Upper lobe of left lung (tissue), 6 donors: ENCODE measurements at places on chromosomes 4 and X.

DNA sequence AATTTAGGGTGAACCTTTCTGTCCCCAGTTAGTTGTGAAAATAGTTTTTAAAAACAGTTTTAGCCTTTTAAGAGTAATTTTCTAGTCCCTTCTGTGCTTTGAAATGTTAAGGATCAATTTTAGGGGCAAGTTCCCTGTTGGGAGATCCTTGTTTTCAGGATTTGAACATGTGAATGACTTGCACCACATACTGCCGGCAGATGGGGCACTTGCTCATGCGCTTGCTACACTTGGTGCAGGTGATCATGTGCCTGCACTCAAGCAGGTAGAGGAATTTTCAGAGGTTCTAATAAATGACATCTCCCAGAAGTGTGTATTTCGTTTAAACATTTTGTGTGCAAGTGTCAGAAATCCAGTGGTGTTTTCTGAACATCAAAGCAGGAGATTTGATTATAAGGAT is 195.9 kb downstream of the CHM start:
- H3K4me1 ChIP-seq: no peaks in the 10 kb centered on the region
- DNase-seq: peak; percentile 29
- H3K27me3 ChIP-seq: no peaks in the 10 kb centered on the region

GRCh38 chr4:154457471-154457870 is 34.1 kb downstream of the DCHS2 start:
- no peaks in the 10 kb centered on the region for H3K4me1 ChIP-seq
- H3K36me3 ChIP-seq: no peaks in the 10 kb centered on the region
- no peak for DNase-seq
- H3K27me3 ChIP-seq: no peaks in the 10 kb centered on the region

DNA sequence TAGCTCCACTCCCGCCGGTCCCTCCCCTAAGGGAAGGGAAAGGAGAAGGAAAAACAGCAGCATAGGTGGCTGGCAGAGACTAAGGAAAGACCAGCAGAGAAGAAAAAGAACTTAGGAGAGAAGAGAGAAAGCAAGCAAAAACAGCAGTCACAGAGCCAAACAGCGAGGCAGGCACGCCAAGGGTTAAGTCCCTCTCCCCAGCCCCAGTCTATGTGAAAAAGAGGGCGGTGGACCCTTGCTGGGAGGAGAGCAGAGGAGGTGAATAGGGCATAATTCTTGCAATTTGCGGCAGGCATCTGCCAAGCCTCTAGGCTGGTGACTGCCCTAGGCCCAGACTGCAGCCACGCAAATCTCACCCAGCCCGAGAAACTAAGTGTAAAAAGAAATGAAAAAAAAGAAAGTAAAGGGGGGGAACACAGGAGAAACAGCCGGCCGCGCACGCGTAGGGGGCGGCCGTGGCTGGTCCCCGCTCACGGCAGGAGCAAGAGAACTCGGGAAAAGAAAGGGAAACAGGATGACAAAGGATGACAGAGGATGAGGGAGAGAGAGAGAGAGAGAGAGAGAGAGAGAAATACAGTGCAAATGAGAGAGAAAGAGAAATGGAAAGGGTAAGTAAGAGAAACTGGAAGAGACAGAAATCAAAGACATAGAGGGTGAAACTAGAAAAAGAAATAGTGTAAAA is 48.6 kb downstream of the MAGEA9 start:
- H3K27ac ChIP-seq: no peak overlapping the region
- no peaks in the 10 kb centered on the region for H3K36me3 ChIP-seq
- H3K4me3 ChIP-seq: no peak overlapping the region
- no peak for DNase-seq

GRCh38 chrX:107450823-107451509 is 1.5 kb downstream of the FRMPD3 start:
- DNase-seq: no peak
- no peaks in the 10 kb centered on the region for H3K36me3 ChIP-seq
- H3K4me3 ChIP-seq: no peak overlapping the region
- no peaks in the 10 kb centered on the region for H3K27me3 ChIP-seq
- H3K4me1 ChIP-seq: no peaks in the 10 kb centered on the region
- no peak overlapping the region for H3K27ac ChIP-seq

- H3K36me3 ChIP-seq: no peaks in the 10 kb centered on the region
- H3K4me3 ChIP-seq: no peak overlapping the region
- DNase-seq: no peak
These were observed 36.5 kb downstream of the EFNB1 start for GRCh38 chrX:68865300-68865699.

DNA sequence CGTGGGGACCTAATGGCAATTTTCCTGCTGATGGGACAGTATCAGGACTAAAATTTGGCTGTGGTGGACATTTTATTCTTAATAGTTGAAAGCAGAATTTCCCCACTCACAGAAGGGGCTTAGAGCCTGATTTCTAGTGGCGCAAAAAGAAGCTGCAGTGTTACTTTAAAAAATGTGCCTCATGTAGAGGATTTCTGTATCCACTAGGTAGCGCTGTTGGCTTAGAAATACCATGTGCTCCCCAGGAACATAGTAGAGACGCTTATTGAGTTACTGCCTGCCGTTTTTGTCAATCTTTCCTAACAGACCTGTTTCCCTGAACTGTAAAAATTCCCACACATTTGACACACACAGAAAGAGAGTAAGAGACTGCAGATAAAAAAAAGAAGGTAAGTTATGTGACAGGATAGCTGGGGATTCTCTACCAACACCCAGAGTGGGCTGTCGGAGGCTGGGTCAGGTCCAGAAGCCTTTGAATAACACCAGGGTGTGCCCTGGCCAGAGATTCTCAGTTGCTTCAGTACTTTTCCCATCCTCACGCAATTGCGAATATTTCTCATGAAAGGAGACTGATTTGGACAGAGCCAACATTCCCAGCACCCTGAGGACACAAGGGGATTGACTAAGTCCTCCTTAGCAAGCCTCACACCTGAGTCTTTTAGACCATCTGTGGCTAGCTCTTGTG is 88.4 kb downstream of the ZXDA start:
- DNase-seq: no peak
- no peak overlapping the region for H3K27ac ChIP-seq
- H3K36me3 ChIP-seq: no peaks in the 10 kb centered on the region
- no peaks in the 10 kb centered on the region for H3K27me3 ChIP-seq
- H3K4me3 ChIP-seq: no peak overlapping the region

DNA sequence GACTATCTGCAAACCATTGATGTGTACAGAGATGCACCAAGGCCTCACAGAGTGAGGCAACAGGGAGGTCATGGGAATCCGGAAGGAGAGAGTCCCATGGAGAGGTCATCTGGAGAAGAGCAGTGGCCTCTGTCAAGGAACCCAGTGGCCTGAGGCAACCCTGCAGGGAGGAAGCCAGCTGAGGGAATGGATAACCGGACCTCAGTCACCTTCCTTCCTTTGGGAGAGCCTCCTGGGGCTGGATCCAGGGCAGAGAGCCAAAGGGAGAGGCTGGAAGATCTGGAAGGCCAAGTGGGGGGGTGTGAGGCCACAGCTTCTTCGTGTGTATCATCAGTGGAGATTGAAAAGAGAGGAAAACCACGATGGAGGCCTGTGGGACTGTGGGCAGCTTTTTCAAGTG is 24.3 kb upstream of the CD38 start:
- H3K27ac ChIP-seq: no peak overlapping the region
- H3K4me3 ChIP-seq: no peak overlapping the region
- H3K27me3 ChIP-seq: no peaks in the 10 kb centered on the region
- DNase-seq: no peak
- peaks cover 14% of the 10 kb centered on the region for H3K4me1 ChIP-seq

GRCh38 chr4:73272816-73273215 is 14.2 kb upstream of the ANKRD17 start:
- H3K4me3 ChIP-seq: no peak overlapping the region
- H3K27me3 ChIP-seq: no peaks in the 10 kb centered on the region
- no peaks in the 10 kb centered on the region for H3K36me3 ChIP-seq

DNA sequence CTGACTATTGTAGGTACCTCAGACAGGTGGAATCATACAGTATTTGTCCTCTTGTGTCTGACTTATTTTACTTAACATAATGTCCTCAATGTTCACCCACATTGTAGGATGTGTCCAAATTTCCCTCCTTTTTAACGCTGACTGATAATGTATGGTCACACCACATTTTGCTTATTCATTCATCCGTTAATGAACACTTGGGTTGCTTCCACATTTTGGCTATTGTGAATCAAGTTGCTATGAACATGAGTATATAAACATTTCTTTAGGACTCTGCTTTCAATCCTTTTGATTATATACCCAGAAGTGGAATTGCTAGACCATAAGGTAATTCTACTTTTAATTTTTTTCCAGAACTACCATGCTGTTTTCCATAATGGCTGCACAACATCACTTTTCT is 87.0 kb upstream of the NDP start:
- H3K36me3 ChIP-seq: no peaks in the 10 kb centered on the region
- H3K4me1 ChIP-seq: no peaks in the 10 kb centered on the region
- no peaks in the 10 kb centered on the region for H3K27me3 ChIP-seq
- no peak overlapping the region for H3K4me3 ChIP-seq
- H3K27ac ChIP-seq: no peak overlapping the region
- no peak for DNase-seq

DNA sequence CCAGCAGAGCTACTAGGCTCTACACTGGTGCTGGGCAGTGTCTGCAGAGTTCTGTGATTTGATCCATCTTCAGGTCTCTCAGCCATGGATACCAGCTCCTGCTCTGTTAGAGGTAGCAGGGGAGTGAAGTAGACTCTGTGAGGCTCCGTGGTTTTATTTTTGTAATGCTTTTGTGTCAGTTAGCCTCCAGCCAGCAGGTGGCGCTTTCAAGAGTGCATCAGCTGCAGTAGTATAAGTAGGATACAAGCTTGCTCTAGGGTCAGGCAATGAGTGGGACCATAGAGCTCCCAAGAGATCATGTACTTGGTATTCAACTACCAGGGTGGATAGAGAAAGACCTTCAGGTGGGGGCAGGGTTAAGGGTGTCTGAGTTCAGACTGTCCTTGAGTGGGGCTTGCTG is 362.5 kb upstream of the TRAM1L1 start:
- DNase-seq: no peak
- no peaks in the 10 kb centered on the region for H3K27me3 ChIP-seq
- H3K4me1 ChIP-seq: no peaks in the 10 kb centered on the region
- no peak overlapping the region for H3K27ac ChIP-seq
- H3K4me3 ChIP-seq: no peak overlapping the region
- no peaks in the 10 kb centered on the region for H3K36me3 ChIP-seq

GRCh38 chrX:64169988-64170387 is 35.5 kb downstream of the AMER1 start:
- H3K4me3 ChIP-seq: no peak overlapping the region
- H3K4me1 ChIP-seq: no peaks in the 10 kb centered on the region
- no peak overlapping the region for H3K27ac ChIP-seq
- no peaks in the 10 kb centered on the region for H3K27me3 ChIP-seq
- H3K36me3 ChIP-seq: no peaks in the 10 kb centered on the region

GRCh38 chr4:144903953-144904711 is 193.9 kb downstream of the ANAPC10 start:
- H3K27ac ChIP-seq: no peak overlapping the region
- no peaks in the 10 kb centered on the region for H3K36me3 ChIP-seq
- no peak overlapping the region for H3K4me3 ChIP-seq
- no peaks in the 10 kb centered on the region for H3K27me3 ChIP-seq

GRCh38 chr4:144223661-144224060 is 83.1 kb upstream of the GYPA start:
- H3K4me1 ChIP-seq: no peaks in the 10 kb centered on the region
- H3K36me3 ChIP-seq: no peaks in the 10 kb centered on the region
- H3K27ac ChIP-seq: no peak overlapping the region
- no peak overlapping the region for H3K4me3 ChIP-seq
- no peaks in the 10 kb centered on the region for H3K27me3 ChIP-seq

GRCh38 chr4:11402192-11402591 is 26.5 kb downstream of the HS3ST1 start:
- no peaks in the 10 kb centered on the region for H3K27me3 ChIP-seq
- H3K4me3 ChIP-seq: no peak overlapping the region
- no peak overlapping the region for H3K27ac ChIP-seq
- H3K36me3 ChIP-seq: no peaks in the 10 kb centered on the region
- H3K4me1 ChIP-seq: no peaks in the 10 kb centered on the region

GRCh38 chrX:65990702-65991101 is 49.2 kb downstream of the VSIG4 start:
- no peaks in the 10 kb centered on the region for H3K27me3 ChIP-seq
- H3K4me1 ChIP-seq: no peaks in the 10 kb centered on the region
- no peaks in the 10 kb centered on the region for H3K36me3 ChIP-seq
- H3K27ac ChIP-seq: no peak overlapping the region

- no peaks in the 10 kb centered on the region for H3K36me3 ChIP-seq
- no peaks in the 10 kb centered on the region for H3K27me3 ChIP-seq
- no peak overlapping the region for H3K4me3 ChIP-seq
- H3K27ac ChIP-seq: no peak overlapping the region
- no peak for DNase-seq
- no peaks in the 10 kb centered on the region for H3K4me1 ChIP-seq
These were observed 503.2 kb downstream of the PACRGL start for GRCh38 chr4:21203416-21203815.

GRCh38 chrX:100871594-100872560 is 2.3 kb downstream of the NOX1 start:
- H3K27ac ChIP-seq: no peak overlapping the region
- no peak overlapping the region for H3K4me3 ChIP-seq
- H3K4me1 ChIP-seq: no peaks in the 10 kb centered on the region
- H3K36me3 ChIP-seq: no peaks in the 10 kb centered on the region

- no peaks in the 10 kb centered on the region for H3K27me3 ChIP-seq
- no peaks in the 10 kb centered on the region for H3K4me1 ChIP-seq
- H3K27ac ChIP-seq: no peak overlapping the region
These were observed 11.3 kb downstream of the PPA2 start for GRCh38 chr4:105462576-105462975.

DNA sequence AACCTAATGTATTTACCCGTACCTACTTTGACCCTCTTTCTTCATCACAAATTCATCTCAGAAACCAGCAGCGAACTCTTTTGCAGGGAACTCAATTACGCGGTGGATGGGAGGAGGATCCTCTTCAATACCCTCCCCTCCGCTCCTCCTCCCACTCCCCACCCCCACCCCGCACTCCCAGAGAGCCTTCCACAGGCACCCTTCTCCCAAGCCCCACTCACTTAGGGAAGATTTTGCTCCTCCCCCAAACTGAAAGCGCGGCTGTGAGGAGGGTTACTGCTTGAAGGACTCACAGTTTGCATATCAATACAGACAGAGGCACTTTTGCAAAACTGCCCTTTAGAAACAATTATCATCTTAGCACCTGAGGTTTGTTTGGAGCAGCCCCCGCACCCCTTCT is 960 bp upstream of the IL1RAPL1 start:
- no peaks in the 10 kb centered on the region for H3K4me1 ChIP-seq
- no peak overlapping the region for H3K27ac ChIP-seq
- DNase-seq: no peak
- peak overlapping the region; percentile 29 for H3K4me3 ChIP-seq
- H3K36me3 ChIP-seq: no peaks in the 10 kb centered on the region

GRCh38 chr4:183100298-183100599 is 1.2 kb downstream of the WWC2 start:
- peak overlapping the region; percentile 90 for H3K4me3 ChIP-seq
- no peak for DNase-seq
- H3K27ac ChIP-seq: peak overlapping the region; percentile 95
- peaks cover 10% of the 10 kb centered on the region for H3K27me3 ChIP-seq
- no peaks in the 10 kb centered on the region for H3K36me3 ChIP-seq

GRCh38 chr4:95155759-95156451 is 392.9 kb downstream of the UNC5C start:
- no peaks in the 10 kb centered on the region for H3K27me3 ChIP-seq
- H3K4me1 ChIP-seq: no peaks in the 10 kb centered on the region
- no peak overlapping the region for H3K4me3 ChIP-seq
- no peak for DNase-seq
